ENCODE measurements at places on chromosomes 1 and 21.
A peak's percentile ranks its signal among the peaks of the same experiment; 100 is the strongest.

DNA sequence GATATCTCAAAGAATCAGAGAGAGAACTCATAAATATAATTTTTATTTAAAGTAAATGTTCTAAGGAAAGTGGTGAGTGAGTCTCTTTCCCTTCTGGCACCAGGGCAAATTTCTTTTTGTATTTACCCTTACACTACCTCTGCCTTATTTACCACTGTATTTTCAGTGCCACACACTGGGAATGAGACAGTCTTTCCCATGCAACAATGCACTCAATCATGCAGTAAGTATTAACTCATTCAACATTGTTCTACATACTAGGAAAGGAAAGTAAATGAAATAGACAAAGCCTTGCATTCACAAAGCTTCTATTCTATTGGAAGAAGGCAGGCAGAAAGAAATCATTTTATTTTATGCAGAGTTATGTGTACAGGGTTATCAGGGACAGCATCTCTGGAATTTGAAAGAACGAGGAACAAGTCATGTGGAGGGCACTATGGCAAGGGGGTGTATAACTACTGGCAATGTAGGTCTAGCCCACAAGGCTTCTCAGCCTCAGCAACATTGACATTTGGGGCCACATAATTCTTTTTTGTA lies 129.8 kb upstream of the PRDX6 start:
- H3K27me3 ChIP-seq = no peaks in the 10 kb centered on the region
- no peak overlapping the region for H3K27ac ChIP-seq
- peaks cover 1% of the 10 kb centered on the region for H3K36me3 ChIP-seq
- H3K4me1 ChIP-seq = no peaks in the 10 kb centered on the region

DNA sequence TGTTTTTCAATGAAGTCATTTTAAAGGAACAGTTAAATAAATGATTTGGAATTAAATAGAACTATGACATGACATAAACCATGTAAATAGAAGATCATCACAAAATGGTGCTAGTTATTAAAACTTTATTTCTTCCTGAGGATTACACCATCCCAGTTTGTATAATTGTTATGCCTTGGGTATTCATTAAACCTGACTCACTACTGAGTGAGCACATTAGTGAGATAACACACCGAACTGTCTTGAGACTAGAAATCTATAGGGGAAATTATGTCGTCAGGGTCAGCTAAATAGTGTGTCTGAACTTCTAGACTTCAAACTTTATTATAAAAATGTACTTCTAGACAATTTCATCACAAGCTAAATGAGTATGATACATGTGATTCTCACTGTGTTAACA lies 189.4 kb downstream of the NCAM2 start:
- H3K27me3 ChIP-seq = no peaks in the 10 kb centered on the region
- peaks cover 9% of the 10 kb centered on the region for H3K4me1 ChIP-seq
- no peak for DNase-seq
- H3K4me3 ChIP-seq = no peak overlapping the region

DNA sequence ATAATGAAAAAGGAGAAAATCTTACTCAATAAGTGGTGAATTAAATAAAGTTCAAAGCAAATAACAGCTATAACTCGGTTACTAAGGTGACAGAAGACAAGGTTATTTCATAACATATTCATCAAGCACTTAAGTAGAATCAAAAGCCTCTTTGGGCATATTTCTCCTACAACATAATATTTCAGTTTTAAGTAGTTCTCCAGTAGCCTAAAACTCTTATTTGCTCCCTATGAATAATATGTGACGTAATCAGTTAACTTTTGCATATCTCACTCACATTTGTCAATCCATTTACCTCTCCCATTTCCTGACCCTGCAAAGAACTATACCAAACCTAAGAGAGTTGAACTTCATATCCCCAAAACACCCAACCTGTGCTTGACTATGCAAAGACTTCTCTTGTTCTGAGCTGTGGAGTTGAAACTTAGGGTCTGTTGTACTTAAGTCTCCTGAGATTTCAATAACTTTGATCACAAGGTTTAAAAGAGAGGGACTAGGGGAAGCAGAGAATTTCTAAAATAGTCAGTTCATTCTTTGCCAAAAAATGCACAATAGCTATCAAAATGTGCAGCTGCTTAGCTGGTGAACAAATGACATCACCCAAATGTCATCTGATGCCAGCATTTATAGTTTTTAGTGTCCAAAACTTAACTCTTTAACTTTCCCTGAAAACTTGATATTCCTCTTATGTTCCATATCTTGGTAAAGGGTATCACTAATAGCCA lies 37.2 kb downstream of the TTLL7 start:
- no peak overlapping the region for H3K27ac ChIP-seq
- H3K4me3 ChIP-seq = no peak overlapping the region
- H3K36me3 ChIP-seq = no peaks in the 10 kb centered on the region
- H3K4me1 ChIP-seq = peaks cover 24% of the 10 kb centered on the region

DNA sequence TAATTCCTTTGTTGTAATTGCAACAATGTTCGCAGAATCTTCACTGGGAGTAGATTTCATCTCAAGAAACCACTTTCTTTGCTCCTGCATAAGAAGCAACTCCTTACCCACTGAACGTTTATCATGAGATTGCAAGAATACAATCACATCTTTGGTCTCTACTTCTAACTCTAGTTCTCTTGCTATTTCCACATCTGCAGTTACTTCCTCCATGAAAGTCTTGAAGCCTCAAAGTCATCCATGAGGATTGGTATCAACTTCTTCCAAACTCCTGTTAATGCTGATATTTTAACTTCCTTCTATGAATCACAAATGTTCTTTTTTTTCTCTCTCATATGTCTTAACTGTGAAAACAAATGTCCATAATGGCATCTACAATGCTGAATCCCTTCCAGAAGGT lies 118.6 kb upstream of the RAB4A start:
- H3K27ac ChIP-seq = no peak overlapping the region
- no peak overlapping the region for H3K4me3 ChIP-seq
- H3K27me3 ChIP-seq = peaks cover 33% of the 10 kb centered on the region

DNA sequence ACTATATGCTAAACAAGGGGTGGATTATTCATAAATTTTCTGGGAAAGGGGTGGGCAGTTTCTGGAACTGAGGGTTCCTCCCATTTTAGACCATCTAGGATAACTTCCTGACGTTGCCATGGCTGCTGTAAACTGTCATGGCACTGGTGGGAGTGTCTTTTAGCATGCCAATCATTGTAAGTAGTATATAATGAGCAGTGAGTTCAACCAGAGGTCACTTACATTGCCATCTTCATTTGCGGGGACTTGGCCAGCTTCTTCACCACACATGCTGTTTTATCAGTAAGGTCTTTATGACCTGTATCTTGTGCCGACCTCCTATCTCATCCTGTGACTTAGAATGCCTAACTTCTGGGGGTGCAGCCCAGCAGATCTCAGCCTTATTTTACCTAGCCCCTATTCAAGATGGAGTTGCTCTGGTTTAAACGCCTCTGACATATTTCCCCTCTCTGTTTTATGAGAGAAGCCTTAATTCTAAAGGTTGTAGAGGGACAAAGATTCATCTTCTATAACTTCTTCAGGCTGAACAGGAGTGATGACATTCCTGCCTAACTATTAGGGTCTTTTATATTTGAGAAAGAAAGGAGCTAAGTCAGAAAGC lies 60.4 kb downstream of the DIP2A start:
- no peak for DNase-seq
- H3K4me1 ChIP-seq = peaks cover 11% of the 10 kb centered on the region
- H3K27me3 ChIP-seq = no peaks in the 10 kb centered on the region
- peak overlapping the region; percentile 14 for H3K27ac ChIP-seq
- peaks cover 10% of the 10 kb centered on the region for H3K36me3 ChIP-seq

- no peaks in the 10 kb centered on the region for H3K27me3 ChIP-seq
- no peaks in the 10 kb centered on the region for H3K4me1 ChIP-seq
- H3K27ac ChIP-seq = no peak overlapping the region
- no peak for DNase-seq
- H3K36me3 ChIP-seq = no peaks in the 10 kb centered on the region
Observed at GRCh38 chr1:171898941-171899340, 57.6 kb downstream of the DNM3 start.

DNA sequence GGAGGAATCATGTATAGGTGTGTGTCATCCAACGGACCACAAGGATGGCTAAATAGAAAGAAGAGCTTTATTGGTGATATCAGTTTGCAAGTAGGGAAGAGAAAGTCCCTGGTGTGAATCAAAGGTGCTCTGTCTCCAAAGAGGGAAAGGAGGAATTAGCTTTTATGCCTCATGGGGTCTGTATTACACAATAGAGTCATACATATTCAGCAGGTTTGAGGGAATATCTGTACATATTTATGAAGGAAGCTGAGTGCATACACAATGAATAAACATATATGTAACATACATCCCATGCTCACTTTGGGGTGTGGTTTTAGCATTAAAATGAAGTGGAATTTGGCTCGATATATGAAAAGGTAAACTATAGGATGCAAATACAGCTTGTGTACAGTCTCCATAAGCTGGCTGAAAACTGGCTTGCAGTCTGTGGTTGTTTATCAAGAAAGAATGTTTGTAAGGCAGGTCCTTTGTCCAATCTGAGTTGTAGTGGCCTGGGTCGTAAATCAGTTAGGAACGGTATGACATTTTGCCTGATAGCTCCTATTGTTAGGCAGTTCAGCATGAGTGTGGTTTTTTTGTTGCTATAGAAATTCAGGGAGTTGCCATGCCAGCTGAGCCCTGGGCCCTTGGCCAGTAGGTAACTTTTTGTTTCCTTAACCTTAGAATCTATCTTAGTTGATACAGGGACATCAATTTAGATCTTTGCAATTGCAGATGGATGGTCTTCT lies 198.0 kb upstream of the ZP4 start:
- peaks cover 6% of the 10 kb centered on the region for H3K27me3 ChIP-seq
- no peaks in the 10 kb centered on the region for H3K36me3 ChIP-seq
- no peak overlapping the region for H3K27ac ChIP-seq
- no peak for DNase-seq

DNA sequence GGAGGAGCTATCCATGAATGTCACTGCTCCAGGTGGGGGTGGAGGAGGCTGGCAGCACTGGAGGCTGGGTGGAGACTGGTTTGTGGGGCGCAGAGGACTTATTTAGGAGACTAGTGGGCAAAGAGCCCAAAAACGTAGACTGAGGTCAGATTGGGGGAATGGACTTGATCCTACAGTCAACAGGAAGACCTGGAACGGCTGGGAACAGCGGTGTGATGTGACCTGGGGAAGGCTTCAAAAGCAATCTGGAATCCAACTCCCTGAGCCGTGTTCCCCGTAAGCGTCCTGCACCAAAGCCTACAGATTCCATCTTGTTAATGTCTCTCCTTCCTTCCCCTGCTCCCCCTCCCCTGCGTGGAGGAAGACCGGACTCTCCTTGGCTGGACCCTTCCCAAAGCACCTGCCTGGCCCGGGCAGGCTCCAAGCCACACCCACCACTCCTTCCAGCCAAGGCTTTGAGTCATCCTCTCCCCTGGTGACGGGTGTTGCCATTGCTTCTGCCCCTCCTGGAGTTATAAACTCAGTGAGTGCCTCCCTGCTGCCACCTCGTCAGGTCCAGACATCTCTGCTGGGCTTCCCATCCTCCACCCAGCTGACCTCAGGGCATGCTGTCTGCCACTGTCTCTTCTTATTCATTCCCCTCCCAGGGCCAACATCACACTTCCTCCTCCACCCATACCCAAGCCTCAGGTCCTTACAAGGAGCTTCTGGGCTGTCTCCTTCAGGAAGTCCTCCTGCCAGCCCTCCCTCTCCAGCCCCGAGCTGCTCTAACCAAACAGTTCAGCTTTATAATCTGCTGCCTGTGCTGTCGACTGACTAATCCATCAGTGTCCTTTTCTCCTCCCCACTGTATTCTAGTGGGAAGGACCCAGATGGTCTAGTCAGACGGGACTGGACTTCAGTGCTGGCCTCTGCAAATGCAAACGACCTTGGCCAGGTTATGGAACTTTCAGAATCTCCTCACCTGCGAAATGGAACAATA lies 1.6 kb upstream of the CLSTN1 start:
- H3K36me3 ChIP-seq = no peaks in the 10 kb centered on the region
- H3K4me3 ChIP-seq = peak overlapping the region; percentile 39
- peak; percentile 61 for DNase-seq
- no peaks in the 10 kb centered on the region for H3K27me3 ChIP-seq

DNA sequence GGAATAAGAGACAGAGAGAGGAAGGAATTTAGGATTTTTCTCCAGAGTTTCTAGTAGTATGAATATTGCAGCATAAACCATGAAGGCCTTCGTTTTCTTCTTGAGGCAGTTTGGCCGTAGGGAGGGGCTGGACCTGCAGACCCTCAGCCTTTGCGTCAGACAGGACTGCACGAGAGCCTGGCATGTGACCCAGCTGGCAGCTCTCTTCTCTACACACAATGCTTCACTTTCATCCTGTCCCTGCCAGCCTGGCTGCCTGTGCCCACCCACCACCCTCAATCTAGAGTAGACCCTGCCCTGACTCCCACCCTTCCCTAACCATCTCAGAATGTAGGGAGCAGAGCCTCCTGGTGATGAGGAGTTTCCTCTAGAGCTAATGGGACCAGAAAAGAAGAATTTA lies 1.6 kb downstream of the CA14 start:
- peaks cover 2% of the 10 kb centered on the region for H3K27me3 ChIP-seq
- H3K36me3 ChIP-seq = no peaks in the 10 kb centered on the region
- no peak for DNase-seq

DNA sequence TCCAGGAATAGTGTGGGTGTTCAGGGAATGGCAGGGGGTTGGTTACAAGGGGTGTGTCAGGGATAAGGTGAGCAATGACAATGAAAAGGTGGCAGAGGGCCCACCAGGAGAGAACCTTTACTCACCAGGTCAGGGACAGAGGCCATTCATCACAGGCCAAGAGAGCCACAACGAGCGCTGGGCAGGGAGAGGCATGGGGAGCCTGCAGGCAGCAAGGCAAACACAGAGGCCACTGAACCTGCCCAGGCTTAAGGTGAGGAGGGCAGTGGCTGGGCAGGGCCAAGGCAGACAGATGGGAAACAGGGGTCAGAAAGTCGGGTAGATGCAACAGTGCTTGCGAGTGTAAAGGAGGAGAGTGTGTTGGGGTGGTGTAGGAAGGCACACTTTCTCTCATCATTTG lies 28.3 kb upstream of the MYBPHL start:
- peak overlapping the region; percentile 41 for H3K27ac ChIP-seq
- no peak overlapping the region for H3K4me3 ChIP-seq
- DNase-seq = no peak
- no peaks in the 10 kb centered on the region for H3K27me3 ChIP-seq

- DNase-seq = no peak
- H3K27me3 ChIP-seq = peaks cover 16% of the 10 kb centered on the region
- peaks cover 2% of the 10 kb centered on the region for H3K36me3 ChIP-seq
- no peak overlapping the region for H3K4me3 ChIP-seq
Observed at GRCh38 chr1:28864695-28865094, 49.7 kb upstream of the EPB41 start.
